Large intestine (tissue), 12 donors: ENCODE measurements at places on chromosomes 6 and 20.
A peak's percentile ranks its signal among the peaks of the same experiment; 100 is the strongest.

DNA sequence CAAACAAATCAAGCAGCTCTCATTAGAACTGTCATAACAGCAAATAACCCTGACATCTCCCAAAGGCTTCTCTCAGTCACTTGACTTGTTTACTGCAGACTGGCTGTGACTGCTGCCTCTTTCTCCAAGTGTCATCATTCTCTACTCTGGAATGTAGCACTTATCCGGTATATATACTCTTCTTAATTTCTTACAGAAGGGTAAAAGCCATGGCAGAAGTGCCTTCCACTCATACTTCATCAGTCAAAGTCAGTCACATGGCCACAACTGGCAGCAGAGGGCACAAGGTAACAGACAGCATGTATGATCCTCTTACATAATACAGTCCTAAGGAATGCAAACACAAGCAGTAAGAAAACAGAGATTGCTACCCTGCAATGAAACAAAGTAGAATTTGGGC is 9.3 kb downstream of the NAPB start:
- H3K4me3 ChIP-seq, result no peak overlapping the region
- no peaks in the 10 kb centered on the region for H3K4me1 ChIP-seq
- no peak overlapping the region for H3K27ac ChIP-seq
- no peaks in the 10 kb centered on the region for H3K36me3 ChIP-seq
- no peaks in the 10 kb centered on the region for H3K27me3 ChIP-seq

- no peak overlapping the region for H3K4me3 ChIP-seq
- H3K36me3 ChIP-seq, result no peaks in the 10 kb centered on the region
- no peaks in the 10 kb centered on the region for H3K27me3 ChIP-seq
- DNase-seq, result peak; percentile 54
- no peak overlapping the region for H3K27ac ChIP-seq
Measured at GRCh38 chr6:14287707-14288106, 170.1 kb downstream of the CD83 start.

DNA sequence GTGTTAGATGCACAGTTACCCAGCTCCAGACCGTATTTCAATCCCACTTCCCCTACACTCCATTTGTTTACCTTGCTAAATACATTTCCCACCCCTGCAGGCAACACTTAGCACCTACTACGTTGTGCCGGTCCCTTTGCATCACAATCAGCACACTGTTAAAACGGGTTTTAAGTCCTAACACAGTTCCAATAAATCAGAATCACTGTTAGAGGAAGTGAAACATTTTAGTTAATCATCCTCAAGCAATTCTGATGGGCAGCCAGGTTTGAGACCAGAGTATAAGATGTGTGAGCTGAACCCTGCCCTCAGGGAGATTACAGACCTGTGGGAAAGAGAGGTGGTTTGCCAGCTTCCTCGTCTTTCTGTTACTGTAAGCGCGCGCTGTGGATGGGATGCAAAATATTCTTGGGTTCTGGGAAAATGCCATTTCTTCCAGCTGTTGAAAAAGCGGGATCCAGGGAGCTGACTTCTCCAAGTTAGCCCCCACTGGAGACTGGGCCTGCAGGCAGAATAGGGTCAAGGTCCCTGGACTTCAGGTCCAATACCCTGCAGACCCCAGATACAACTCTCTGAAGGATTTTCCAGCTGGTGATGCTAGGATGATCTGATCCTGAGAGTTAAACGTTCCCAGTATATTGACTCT is 3.1 kb downstream of the ZCCHC3 start:
- peak overlapping the region; percentile 80 for H3K4me3 ChIP-seq
- DNase-seq, result no peak
- no peaks in the 10 kb centered on the region for H3K27me3 ChIP-seq
- H3K4me1 ChIP-seq, result peaks cover 11% of the 10 kb centered on the region
- H3K27ac ChIP-seq, result peak overlapping the region; percentile 3

- peaks cover 7% of the 10 kb centered on the region for H3K4me1 ChIP-seq
- no peak for DNase-seq
- H3K4me3 ChIP-seq, result no peak overlapping the region
- H3K27me3 ChIP-seq, result no peaks in the 10 kb centered on the region
- no peak overlapping the region for H3K27ac ChIP-seq
Measured at GRCh38 chr6:138959521-138959920, 28.5 kb downstream of the REPS1 start.

GRCh38 chr6:43823879-43824702 is 54.1 kb downstream of the VEGFA start:
- H3K27ac ChIP-seq, result peak overlapping the region; percentile 85
- no peaks in the 10 kb centered on the region for H3K36me3 ChIP-seq
- peaks cover 59% of the 10 kb centered on the region for H3K4me1 ChIP-seq
- H3K4me3 ChIP-seq, result no peak overlapping the region
- peak; percentile 96 for DNase-seq

DNA sequence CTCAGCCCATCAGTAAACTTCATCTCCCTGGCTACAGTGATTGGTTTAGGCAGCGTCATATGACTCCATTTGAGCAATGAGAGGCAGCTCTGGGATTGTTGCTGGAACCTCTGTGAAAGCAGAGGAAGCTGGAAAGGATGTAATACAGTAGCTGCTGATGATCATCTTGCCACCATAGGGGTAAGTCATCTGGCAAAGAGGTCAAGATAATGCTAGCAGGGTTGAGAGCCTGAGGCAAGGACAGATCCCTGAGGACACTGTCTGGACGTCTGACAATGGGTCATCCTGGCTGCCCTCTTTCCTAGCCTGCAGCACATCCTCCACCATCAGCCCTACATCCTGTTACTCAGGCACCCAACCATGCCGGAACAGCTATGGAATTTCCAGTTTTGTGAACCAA is 25.5 kb upstream of the FKBP1A start:
- no peaks in the 10 kb centered on the region for H3K36me3 ChIP-seq
- H3K4me3 ChIP-seq, result no peak overlapping the region
- DNase-seq, result no peak
- no peak overlapping the region for H3K27ac ChIP-seq

DNA sequence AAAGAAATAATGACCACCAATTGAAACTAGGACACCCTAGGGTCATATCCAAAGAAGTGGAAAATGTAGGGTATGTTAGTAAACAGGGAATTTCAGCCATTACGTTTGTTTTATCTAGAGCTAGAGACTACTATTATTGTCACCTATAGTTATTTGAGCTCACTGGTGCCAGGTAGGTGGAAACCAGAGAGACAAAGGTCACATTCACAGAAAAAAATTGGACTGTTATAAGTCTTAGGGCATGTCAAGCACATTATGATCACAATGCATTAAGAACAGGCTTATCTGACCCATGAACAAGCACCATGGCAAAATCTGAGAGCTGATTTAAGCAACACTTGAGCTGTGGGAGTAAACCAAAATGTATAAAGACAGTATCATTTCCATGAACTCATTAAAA is 530.1 kb upstream of the CITED2 start:
- DNase-seq, result peak; percentile 54
- H3K27me3 ChIP-seq, result no peaks in the 10 kb centered on the region
- H3K36me3 ChIP-seq, result no peaks in the 10 kb centered on the region
- peaks cover 21% of the 10 kb centered on the region for H3K4me1 ChIP-seq

- H3K27ac ChIP-seq, result no peak overlapping the region
- peaks cover 18% of the 10 kb centered on the region for H3K4me1 ChIP-seq
- DNase-seq, result no peak
Measured at GRCh38 chr6:6982663-6983062, 125.1 kb upstream of the RREB1 start.

GRCh38 chr20:38298768-38299288 is 5.1 kb upstream of the BPI start:
- H3K27me3 ChIP-seq, result peaks cover 6% of the 10 kb centered on the region
- peak overlapping the region; percentile 32 for H3K27ac ChIP-seq
- no peak for DNase-seq
- H3K36me3 ChIP-seq, result no peaks in the 10 kb centered on the region

- no peaks in the 10 kb centered on the region for H3K27me3 ChIP-seq
- H3K4me1 ChIP-seq, result no peaks in the 10 kb centered on the region
- H3K36me3 ChIP-seq, result peaks cover 11% of the 10 kb centered on the region
- no peak overlapping the region for H3K4me3 ChIP-seq
- H3K27ac ChIP-seq, result no peak overlapping the region
Measured at GRCh38 chr6:128206610-128207426, 306.0 kb upstream of the THEMIS start.

DNA sequence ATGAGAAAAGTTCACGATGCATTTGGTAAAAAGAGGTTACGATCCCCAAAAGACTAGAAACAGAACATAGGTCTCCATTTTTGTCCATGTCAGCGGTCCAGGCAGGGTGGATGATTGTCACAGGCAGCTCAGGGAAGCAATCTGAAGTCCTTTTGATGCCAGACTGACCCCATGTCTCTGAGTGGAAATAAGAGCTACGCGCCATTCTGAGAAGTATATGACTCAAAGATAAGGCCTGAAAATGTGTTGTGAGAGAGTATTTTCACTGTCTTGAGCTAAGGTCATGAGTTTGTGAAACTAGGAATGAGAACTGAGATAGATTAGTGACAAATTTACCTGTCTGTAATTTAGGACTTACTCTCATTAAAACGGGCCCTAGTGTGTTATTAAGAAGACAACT is 69.5 kb downstream of the LYRM4 start:
- H3K27me3 ChIP-seq, result no peaks in the 10 kb centered on the region
- no peak for DNase-seq
- H3K36me3 ChIP-seq, result peaks cover 2% of the 10 kb centered on the region
- no peak overlapping the region for H3K4me3 ChIP-seq
- H3K27ac ChIP-seq, result peak overlapping the region; percentile 68

DNA sequence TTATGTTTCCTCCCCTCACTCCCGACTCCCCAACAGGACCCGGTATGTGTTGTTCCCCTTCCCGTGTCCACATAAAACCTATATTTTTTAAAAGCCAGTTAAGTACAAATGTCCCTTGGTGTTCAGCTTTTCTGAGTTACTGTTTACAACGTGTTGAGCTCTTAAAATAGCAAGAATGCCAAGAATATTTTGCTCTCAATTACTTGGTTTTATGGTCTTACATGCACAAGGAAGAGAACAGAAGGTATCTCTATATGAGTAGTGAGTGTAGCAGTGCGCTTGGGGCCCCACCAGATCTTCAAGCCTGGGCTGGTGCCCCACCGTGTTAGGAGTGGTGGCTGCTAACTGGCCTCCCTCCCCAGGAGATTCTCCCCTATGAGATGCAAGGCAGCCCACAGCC is 75.3 kb downstream of the RIN2 start:
- DNase-seq, result no peak
- H3K4me3 ChIP-seq, result no peak overlapping the region
- H3K27ac ChIP-seq, result no peak overlapping the region
- H3K36me3 ChIP-seq, result no peaks in the 10 kb centered on the region
- H3K27me3 ChIP-seq, result no peaks in the 10 kb centered on the region

GRCh38 chr6:11270030-11271027 is 37.9 kb upstream of the NEDD9 start:
- H3K36me3 ChIP-seq, result no peaks in the 10 kb centered on the region
- H3K27me3 ChIP-seq, result no peaks in the 10 kb centered on the region
- peak; percentile 98 for DNase-seq
- H3K27ac ChIP-seq, result peak overlapping the region; percentile 93

GRCh38 chr20:673603-674001 is 2.0 kb downstream of the SCRT2 start:
- H3K27ac ChIP-seq, result no peak overlapping the region
- no peak for DNase-seq
- peaks cover 7% of the 10 kb centered on the region for H3K4me1 ChIP-seq
- H3K4me3 ChIP-seq, result no peak overlapping the region
- no peaks in the 10 kb centered on the region for H3K36me3 ChIP-seq

DNA sequence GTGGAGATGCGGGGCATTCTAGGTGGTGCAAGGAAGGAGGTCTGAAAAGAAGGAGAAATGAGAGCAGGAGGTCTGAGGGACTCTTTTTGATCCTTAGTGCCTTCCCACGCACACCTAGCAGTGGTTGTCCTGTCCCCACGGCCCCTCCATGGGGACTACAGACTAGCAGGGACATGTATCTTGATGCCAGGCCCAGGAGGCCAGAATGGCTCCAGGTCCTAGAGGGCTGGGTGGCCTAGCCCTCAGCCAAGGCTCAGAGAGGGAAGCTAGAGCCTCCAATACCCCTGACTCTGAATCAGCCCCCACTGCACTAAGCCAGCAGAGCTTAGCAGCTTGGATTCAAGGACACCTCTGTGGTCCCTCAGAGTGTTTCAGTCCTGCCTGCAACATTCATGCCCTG is 16.7 kb upstream of the BLCAP start:
- no peak overlapping the region for H3K4me3 ChIP-seq
- H3K27me3 ChIP-seq, result no peaks in the 10 kb centered on the region
- no peak for DNase-seq
- H3K27ac ChIP-seq, result no peak overlapping the region
- H3K36me3 ChIP-seq, result no peaks in the 10 kb centered on the region

DNA sequence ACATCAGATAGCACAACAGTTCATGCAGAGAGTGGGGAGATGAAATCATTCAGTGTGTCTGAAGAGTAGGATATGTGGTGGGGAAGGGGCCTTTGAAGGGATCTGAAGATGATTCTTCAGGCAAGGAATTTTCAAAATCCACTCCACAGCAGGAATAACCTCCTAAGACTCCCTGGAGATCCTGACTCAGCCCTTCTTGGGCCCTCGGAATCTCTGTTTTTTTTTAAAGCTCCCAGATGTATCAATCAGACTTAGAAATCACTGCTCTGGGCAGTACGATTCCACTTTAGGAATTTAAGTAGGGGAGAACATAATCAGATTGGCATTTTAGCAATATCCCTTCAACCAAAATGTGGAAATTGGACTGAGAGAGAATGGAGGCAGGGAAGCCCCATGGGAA is 55.5 kb downstream of the RIOK1 start:
- H3K36me3 ChIP-seq, result no peaks in the 10 kb centered on the region
- DNase-seq, result no peak
- no peaks in the 10 kb centered on the region for H3K27me3 ChIP-seq
- H3K4me3 ChIP-seq, result no peak overlapping the region
- no peaks in the 10 kb centered on the region for H3K4me1 ChIP-seq
- no peak overlapping the region for H3K27ac ChIP-seq

- H3K27me3 ChIP-seq, result peaks cover 45% of the 10 kb centered on the region
- H3K4me1 ChIP-seq, result peaks cover 27% of the 10 kb centered on the region
- H3K4me3 ChIP-seq, result peak overlapping the region; percentile 29
Measured at GRCh38 chr20:59403261-59403961, 103.0 kb downstream of the EDN3 start.

DNA sequence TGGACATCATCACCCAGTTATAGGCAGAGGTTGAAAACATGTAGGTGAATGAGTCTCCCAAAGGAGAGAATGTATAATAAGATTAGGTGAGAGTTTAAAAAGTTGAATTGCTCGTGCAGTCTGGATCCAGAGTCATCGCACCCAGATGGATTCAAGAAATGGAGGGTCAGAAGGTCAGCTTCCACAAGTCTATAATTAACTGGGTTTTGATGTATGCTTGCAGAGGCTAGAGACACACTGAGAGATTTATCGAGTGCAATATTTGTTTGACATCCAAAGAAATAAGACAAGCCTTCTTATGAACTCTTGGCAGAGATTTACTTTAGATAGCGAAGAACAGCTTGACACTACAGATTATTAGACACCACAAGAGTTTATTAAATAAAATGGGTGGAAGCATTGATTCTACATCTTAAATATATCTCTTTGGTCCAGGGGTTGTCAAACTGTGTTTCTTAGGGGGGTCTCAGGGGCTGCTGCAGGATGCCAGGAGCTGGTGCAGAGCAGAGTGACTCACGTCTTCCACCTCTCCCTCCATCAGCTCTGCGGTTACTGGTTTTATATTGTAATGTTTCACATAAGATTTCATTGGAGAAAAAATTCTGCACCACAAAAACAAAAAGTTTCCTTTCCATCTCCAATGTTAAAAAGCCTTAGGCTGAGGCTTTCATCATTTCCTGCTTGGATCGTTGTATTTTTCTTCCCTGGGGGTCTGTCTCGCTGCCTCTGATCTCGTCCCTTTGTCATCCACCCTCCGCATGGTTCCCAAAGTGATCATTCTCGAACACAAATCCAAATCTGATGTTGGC is 176.2 kb upstream of the AHI1 start:
- no peak overlapping the region for H3K27ac ChIP-seq
- no peaks in the 10 kb centered on the region for H3K36me3 ChIP-seq
- H3K4me1 ChIP-seq, result no peaks in the 10 kb centered on the region
- H3K4me3 ChIP-seq, result no peak overlapping the region
